ENCODE measurements at places on chromosomes 5 and 9.

GRCh38 chr5:73158313-73158712 is 14.7 kb upstream of the TMEM174 start:
- no peak for DNase-seq

- no peak for DNase-seq
Observed at GRCh38 chr5:110925398-110925797, 146.1 kb upstream of the TSLP start.

DNA sequence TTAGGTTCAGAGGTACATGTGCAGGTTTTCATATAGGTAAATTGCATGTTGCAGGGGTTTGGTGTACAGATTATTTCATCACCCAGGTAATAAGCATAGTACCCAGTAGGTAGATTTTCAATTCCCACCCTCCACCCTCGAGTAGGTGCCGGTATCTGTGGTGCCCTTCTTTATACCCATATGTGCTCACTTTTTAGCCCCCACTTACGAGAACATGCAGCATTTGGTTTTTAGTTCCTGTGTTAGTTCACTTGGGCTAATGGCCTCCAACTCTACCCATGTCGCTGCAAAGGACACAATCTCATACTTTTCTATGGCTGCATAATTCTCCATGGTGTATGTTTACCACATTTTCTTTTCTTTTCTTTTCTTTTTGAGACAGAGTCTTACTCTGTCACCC is 21.2 kb downstream of the ITK start:
- no peak for DNase-seq

DNA sequence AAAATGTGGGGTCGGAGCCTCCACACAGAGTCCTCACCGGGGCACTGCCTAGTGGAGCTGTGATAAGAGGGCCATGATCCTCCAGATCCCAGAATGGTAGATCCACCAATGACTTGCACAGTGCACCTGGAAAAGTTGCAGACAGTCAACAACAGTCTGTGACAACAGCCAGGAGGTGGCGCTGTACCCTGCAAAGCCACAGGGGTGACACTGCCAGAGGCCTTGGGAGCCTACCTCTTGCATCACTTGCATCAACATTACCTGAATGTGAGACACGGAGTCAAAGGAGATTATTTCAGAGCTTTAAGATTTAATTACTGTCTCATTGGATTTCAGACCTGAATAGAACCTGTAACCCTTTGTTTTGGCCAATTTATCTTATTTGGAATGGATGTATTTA is 614.1 kb upstream of the CDH9 start:
- no peak for DNase-seq

DNA sequence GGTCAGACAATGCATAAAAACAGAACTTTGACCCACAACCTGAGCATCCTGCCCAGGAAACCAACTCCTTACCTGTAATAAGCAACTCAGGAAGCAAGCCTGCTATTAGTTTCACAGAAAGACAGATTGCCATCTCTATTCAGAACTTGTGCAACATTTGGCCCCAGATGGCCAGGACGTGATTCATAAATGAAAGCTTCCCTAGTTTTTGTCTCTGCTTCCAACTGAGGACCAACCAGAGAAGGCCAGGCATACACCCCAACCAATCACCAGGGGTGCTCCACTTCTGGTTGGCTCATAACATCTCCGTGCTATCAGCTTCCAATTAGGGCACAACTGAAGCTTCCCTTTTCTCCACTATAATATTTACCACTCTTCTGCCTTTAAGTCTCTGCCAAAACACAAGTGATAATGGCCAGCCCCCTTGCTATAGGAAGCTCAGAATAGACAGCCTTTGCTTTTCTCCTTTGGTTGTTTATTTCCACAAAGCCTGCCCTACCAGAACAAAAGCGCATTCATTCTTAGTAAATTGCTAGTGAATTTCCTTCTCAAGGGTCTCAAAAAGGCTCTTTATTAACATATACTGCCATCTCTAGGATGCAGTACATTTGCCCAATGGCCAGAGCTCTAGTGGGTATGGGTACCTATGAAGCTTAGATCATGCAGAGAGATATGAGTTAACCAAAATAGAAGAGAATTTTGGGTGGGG is 289.7 kb upstream of the DAP start:
- no peak for DNase-seq

DNA sequence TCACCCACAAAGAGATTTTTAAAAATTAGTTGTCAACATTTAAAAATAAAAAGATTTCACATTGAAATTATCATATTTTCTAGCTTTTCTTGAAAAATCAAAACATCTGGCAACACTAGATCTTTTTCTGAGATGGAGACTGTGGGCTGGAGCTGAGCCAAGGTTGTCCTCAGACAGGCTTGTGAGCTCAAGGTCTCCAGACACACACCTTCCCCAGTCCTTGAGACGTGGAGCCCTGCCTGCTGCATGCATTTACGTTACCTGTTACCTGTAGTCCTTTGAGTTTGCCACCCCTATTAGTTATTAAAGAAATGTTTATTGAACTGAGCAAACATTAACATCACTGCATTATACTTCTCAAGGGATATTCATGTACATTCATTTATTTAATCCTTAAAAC is 87.5 kb upstream of the TLE1 start:
- DNase-seq = no peak

- DNase-seq = no peak
Observed at GRCh38 chr5:149886692-149887470, 57.7 kb downstream of the PDE6A start.

DNA sequence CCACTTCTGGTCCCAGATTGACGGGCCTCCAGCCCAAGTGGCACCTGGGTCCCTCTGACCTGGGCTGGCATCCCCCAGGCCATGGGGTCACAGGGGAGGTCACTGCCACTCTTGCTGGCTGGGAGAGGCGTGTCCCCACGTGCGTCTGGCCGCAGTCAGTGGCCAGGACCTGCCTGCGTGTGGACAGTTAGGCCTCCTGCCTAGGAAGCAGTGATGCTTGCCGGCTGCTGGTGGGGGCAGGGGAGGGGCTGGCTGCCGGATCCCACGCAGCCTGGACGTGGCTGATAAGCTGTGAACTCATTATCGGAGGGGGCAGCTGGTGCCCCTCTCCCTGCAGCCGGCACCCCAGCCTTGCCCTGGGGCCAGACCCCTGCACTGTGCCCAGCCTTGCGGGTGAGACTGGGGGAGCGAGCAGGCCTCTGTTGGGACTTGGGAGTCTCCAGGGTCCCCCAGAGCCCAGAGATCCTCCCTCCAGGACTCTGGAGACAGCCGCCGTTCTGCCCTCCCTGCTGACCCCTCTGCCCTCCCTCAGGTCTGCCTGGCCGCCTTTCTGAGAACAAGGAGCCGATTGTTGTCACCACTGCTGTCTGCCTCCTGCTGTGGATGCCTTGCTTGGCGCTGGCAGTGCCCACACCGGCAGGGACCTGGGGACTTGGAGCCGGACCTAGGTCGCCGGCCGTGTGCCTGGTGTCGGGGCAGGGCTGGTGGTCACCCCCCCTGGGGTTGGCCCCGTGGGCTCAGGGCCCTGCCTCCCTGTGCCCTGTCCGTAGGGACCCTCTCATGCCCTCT is 12.3 kb downstream of the RXRA start:
- DNase-seq = no peak

DNA sequence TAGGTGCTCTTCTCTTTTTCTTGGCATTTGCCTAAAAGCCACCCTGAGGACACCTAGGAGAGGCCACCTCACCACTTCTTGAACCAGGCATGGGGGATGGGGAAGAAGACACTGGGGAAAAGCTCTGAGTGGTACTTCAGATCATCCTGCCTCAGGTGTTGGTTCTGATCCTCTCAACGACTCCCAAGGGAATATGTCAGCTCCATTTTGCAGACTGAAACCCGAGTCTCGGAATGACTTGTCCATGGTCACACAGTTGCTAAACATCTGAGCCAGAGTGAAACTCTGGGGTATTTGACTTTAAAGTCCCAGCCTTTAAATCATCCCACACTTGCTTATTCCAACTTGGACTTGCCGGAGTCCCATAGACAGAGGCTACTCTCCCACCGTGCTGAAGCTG is 120.6 kb upstream of the GABRP start:
- DNase-seq = no peak

DNA sequence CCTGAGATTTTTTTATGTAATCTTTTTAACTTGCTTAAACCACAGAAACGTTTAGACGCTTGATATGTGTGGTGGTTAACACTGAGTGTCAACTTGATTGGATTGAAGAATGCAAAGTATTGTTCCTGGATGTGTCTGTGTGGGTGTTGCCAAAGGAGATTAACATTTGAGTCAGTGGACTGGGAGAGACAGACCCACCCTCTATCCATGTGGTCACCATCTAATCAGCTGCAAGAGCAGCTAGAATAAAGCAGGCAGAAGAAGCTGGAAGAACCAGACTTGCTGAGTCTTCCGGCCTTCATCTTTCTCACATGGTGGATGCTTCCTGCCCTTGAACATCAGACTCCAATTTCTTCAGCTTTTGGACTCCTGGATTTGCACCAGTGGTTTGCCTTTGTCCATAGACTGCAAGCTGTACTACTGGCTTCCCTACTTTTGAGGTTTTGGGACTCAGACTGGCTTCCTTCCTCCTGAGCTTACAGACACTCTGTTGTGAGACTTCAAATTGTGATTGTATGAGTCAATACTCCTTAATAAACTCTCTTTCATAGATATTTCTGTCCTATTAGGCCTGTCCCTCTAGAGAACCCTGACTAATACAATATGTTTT is 816.0 kb upstream of the CDH9 start:
- DNase-seq = no peak

DNA sequence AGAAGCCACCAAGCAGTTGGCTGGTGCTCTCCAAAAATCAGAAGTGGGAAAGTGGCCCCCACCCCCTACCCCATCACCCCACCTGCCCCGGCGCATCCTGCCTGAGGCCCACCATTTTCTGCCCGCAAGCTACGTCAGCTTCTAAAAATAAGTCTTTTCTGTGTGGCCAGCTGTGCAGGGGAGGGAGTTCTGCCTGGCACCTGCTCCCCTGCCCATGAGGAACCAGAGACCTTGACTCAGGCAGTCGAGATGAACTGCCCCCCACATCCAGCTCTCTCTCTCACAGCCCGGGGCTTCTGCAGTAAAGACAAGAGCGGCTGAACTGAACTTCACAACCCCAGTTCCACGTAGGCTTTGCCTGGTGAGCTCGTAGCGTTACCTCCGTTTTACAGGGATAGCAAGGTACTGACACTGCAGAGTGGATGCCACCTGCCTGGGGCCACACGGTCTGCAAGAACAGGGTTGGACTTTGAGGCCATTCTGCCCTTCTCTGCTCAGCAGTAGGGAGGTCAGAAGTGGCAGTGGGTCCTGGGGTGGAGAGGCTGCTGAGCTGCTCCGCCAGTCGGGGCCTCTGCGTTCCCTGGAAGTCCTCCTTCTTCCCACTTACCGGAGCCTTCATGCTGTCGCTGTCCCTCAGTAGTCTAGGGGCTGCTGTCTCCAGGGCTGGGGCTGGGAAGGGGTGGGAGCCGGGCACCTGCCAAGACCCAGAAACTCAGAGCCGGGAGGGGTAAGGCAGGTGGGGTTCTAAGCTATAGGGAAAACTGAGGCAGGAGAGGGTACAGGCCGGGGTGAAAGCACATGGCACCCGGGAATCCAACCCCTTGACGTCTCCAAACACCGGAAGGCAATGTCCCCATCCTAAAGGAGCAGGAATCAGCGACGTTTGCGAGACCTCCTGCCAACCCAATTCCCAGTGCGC is 781 bp downstream of the ST6GALNAC4 start:
- DNase-seq = no peak

- DNase-seq = no peak
Observed at GRCh38 chr5:33146881-33147280, 293.9 kb upstream of the TARS1 start.

DNA sequence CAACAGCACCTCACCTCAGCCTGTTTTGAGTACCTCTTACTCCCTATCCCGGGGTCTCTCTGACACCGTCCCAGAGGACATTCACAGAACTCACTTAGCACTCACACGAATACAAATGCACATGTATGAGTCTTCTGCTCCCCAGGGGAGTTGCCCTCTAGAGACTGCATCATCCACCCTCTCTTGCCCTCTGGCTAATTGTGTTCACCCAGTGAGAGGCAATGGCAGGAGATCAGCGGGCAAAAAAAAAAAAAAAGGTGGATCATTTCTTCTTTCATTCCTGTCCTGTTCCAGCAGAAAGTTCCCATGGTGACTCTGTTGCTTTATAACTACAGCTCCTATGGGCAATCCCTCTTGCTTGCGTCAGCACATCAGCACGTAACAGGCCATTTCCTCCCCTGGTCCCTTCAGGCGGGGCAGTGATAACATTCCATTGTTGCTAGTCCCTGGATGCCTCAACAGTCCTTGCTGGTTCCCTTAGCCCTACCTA is 23.5 kb upstream of the SNX2 start:
- DNase-seq = no peak

DNA sequence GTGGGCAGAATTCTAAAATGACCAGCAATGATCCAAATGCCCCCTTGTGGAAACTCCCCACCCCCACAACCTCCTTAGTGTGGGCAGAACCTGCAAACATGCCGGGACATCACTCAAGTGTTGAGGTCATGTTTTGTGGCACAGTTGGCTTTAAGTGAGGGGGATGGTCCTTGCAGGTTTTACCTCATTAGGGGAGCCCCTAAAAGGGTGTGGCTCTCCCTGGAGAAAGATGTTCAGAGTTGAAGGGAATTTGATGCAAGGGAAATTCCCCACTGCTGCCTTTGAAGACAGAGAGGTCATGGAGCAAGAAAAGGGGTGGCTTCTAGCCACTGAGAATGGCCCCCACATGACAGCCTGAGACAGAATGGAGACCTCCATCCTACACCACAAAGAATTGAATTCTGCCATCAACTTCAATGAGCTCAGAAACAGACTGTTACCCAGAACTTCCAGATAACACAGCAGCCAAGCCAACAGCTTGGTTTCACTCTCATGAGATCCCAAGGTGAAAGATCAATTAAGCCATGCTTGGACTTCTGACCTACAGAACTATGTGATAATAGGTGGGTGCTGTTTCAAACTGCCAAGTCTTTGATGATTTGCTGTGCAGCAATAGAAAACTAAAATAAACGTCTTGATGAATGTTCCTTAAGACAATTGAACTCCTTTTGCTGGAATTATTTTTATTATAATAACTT is 103.4 kb downstream of the MED10 start:
- no peak for DNase-seq

DNA sequence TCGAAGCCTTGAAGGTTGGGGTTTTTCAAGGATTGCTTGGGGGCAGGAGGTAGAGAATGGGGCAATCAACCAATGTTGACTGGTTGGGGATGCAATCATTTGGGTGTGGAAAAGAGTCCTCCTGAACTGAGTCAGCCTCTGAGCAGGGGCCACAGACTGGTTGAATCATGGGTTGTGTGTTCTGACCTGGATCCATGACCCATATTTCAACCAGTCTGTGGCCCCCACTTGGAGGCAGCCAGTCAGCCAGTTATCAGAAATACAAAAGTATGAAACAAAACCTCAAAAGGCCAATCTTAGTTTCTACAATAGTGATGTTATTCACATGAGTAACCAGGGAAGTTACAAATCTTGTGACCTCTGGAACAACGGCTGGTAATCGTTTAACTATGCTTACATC is 81.4 kb upstream of the RANBP6 start:
- no peak for DNase-seq

GRCh38 chr5:157160001-157160400 is 6.1 kb downstream of the GARIN3 start:
- DNase-seq = peak; percentile 34

GRCh38 chr5:154971501-154971900 is 30.6 kb downstream of the MRPL22 start:
- DNase-seq = no peak

GRCh38 chr5:124747791-124748686 is 1.6 kb upstream of the ZNF608 start:
- no peak for DNase-seq
